ENCODE measurements at places on chromosomes 6 and 20. TPM values are rescaled to one million over a fixed set of nuclear protein-coding genes. Genes with fewer than 3 reads are reported as not detected.

DNA sequence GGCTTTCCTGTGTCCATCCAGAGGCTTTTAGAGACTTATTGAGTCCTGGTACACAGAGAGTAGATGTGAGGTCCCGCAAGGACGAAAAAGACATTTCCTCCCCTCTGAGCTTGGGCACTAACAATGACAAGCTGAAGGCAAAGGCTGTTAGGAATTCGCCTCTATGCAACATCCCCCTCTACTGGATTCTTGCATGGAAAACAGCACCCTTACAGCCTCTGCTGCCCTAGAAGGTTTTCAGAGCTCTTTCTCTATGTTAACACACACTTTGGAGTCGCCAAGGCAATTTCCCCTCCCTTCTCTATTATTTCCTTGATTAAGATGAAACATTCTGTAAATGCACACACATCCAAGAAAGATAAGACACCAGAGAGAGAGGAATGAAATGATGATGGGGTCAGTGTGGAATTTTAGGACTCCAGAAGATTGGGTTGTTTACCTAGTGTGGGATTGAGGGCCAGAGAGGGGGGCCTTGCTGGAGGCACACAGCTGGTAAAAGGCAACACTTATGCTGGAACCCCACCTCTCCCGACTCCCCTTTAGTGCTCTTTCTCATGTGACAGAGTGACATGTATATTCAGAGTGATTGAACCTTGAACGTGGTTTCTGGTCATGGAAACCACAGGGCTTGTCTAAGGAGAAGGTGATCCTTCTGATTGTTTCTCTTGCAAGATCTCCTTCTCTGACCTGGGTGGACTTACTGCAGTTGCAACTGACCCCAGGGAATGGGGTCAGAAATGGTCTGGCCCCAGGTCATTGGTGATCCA is 300.7 kb downstream of the CLIC5 start:
- H3K27ac ChIP-seq = no peak overlapping the region
- H3K4me1 ChIP-seq = peaks cover 25% of the 10 kb centered on the region
- DNase-seq = peak; percentile 52
- no peak overlapping the region for H3K4me3 ChIP-seq
- H3K27me3 ChIP-seq = no peaks in the 10 kb centered on the region
- H3K36me3 ChIP-seq = no peaks in the 10 kb centered on the region

- H3K27me3 ChIP-seq = no peaks in the 10 kb centered on the region
These were observed 30.5 kb downstream of the CNKSR3 start for GRCh38 chr6:154479771-154480639.

DNA sequence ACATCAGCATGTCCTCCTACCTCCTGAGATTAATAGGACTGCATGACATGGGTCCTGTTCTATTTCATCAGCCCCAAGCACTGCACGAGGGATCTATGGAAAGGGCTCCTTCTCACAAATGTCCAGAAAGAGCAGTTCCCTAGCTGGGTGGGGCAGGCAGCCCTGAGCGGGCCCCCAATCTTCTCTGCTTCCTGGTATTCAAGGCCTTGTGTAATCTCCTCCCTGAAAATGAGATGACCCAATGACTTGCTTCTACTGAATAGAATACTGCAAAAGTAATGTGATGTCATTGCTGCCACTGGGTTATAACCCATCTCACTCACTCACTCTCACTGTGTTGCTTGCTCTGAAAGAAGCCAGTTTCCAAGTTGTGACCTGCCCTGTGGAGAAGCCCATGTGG is 126.4 kb downstream of the OPRM1 start:
- no peak overlapping the region for H3K4me3 ChIP-seq
- H3K4me1 ChIP-seq = no peaks in the 10 kb centered on the region
- no peaks in the 10 kb centered on the region for H3K36me3 ChIP-seq
- no peak for DNase-seq
- no peaks in the 10 kb centered on the region for H3K27me3 ChIP-seq
- H3K27ac ChIP-seq = no peak overlapping the region

- no peaks in the 10 kb centered on the region for H3K36me3 ChIP-seq
- no peak for DNase-seq
These were observed 12.1 kb upstream of the COL21A1 start for GRCh38 chr6:56259234-56260077.

DNA sequence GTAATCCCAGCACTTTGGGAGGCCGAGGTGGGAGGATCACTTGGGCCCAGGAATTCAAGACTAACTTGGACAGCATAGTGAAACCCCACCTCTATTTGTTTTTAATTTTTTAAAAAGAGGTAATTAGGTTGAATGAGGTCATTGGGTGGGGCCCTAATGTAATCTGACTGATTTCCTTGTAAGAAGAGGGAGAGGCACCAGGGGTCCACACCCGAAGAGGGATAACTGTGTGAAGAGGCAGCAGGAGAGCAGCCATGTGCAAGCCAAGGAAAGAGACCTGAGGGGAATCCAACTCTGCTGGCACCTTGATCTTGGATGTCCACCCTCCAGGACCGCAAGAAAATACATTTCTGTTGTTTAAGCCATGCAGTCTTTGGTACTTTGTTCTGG is 63.4 kb downstream of the QRSL1 start:
- no peak overlapping the region for H3K4me3 ChIP-seq
- DNase-seq = no peak
- H3K36me3 ChIP-seq = no peaks in the 10 kb centered on the region
- no peak overlapping the region for H3K27ac ChIP-seq
- peaks cover 19% of the 10 kb centered on the region for H3K4me1 ChIP-seq

DNA sequence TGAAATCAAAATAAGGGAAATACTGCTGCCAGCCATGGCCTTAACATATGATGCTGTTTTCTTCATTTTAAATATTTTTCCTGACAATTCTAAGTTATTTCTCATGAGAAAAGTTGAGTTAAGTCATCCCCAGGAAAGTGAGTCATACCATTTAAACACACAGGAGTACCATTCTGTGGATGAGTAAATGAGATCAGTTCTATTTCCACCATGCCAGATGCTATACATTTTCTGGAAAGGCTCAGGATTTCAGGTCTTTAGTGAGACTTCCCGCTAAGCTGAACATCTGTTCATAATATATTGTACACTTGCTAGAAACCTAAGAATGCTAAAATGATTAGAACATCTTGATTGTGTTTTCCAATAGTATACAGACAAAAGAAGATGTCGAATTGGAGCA is 256.2 kb upstream of the MANEA start:
- H3K36me3 ChIP-seq = no peaks in the 10 kb centered on the region
- H3K4me3 ChIP-seq = no peak overlapping the region
- H3K27me3 ChIP-seq = no peaks in the 10 kb centered on the region

- H3K4me1 ChIP-seq = no peaks in the 10 kb centered on the region
- H3K4me3 ChIP-seq = no peak overlapping the region
- DNase-seq = no peak
These were observed 64.2 kb upstream of the NEDD9 start for GRCh38 chr6:11296449-11297375.

DNA sequence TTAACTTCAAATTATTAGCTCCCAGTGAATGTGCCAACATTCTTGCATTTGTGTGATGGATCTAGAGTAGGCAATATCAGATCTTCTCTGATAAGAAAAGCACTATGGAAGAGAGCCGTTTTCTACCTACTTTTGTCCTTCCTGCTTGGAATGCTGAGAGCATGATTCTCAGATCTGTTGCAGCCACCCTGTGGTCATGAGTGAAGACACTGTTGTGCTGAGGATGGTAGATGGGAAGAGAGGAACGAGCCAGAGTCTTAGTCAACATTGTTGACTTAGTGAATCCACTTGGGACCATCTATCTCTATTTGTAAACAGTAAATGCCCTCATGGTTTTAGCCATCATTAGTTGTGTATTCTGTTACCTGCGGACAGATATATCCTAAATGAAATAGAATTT is 202.6 kb downstream of the CD109 start:
- H3K27me3 ChIP-seq = no peaks in the 10 kb centered on the region
- H3K4me1 ChIP-seq = no peaks in the 10 kb centered on the region
- no peaks in the 10 kb centered on the region for H3K36me3 ChIP-seq
- H3K4me3 ChIP-seq = no peak overlapping the region

- H3K27ac ChIP-seq = peak overlapping the region; percentile 93
- H3K27me3 ChIP-seq = no peaks in the 10 kb centered on the region
- no peaks in the 10 kb centered on the region for H3K36me3 ChIP-seq
- no peak overlapping the region for H3K4me3 ChIP-seq
- H3K4me1 ChIP-seq = peaks cover 32% of the 10 kb centered on the region
These were observed 54.4 kb downstream of the SNRNP48 start for GRCh38 chr6:7644417-7644816.

GRCh38 chr6:26344658-26345057 is 20.3 kb upstream of the BTN3A2 start:
- H3K36me3 ChIP-seq = no peaks in the 10 kb centered on the region
- no peak overlapping the region for H3K27ac ChIP-seq
- H3K4me1 ChIP-seq = no peaks in the 10 kb centered on the region
- H3K27me3 ChIP-seq = no peaks in the 10 kb centered on the region
- no peak overlapping the region for H3K4me3 ChIP-seq
- DNase-seq = no peak

GRCh38 chr20:24773751-24774201 is 175.3 kb upstream of the CST7 start:
- H3K4me1 ChIP-seq = peaks cover 23% of the 10 kb centered on the region
- no peaks in the 10 kb centered on the region for H3K36me3 ChIP-seq

- no peaks in the 10 kb centered on the region for H3K36me3 ChIP-seq
- H3K27ac ChIP-seq = no peak overlapping the region
- no peak overlapping the region for H3K4me3 ChIP-seq
- peaks cover 9% of the 10 kb centered on the region for H3K4me1 ChIP-seq
These were observed 30.3 kb upstream of the ZBTB22 start for GRCh38 chr6:33347816-33348215.

GRCh38 chr6:107991061-107991460 is 33.1 kb upstream of the SEC63 start:
- DNase-seq = no peak

DNA sequence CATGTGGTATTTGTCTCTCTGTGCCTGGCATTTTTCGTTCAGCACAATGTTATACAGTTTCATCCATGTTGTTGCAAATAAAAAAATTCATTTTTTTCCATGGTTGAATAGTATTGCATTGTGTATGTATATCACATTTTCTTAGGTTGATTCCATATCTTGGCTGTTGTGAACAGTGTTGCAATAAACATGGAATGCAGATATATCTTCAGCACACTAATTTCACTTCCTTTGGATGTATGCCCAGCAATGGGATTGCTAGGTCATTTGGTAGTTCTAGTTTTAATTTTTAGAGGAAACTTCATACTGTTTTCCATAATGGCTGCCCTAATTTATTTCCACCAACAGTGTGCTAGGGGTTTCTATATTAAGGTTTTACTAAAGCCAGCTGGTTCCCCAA is 52.6 kb downstream of the GFRAL start:
- H3K36me3 ChIP-seq = no peaks in the 10 kb centered on the region
- no peak overlapping the region for H3K27ac ChIP-seq
- no peak overlapping the region for H3K4me3 ChIP-seq
- no peaks in the 10 kb centered on the region for H3K27me3 ChIP-seq
- DNase-seq = no peak

- no peak overlapping the region for H3K27ac ChIP-seq
- no peaks in the 10 kb centered on the region for H3K4me1 ChIP-seq
- DNase-seq = no peak
- no peaks in the 10 kb centered on the region for H3K36me3 ChIP-seq
- H3K4me3 ChIP-seq = no peak overlapping the region
These were observed 9.4 kb upstream of the SLC4A11 start for GRCh38 chr20:3248167-3248992.

DNA sequence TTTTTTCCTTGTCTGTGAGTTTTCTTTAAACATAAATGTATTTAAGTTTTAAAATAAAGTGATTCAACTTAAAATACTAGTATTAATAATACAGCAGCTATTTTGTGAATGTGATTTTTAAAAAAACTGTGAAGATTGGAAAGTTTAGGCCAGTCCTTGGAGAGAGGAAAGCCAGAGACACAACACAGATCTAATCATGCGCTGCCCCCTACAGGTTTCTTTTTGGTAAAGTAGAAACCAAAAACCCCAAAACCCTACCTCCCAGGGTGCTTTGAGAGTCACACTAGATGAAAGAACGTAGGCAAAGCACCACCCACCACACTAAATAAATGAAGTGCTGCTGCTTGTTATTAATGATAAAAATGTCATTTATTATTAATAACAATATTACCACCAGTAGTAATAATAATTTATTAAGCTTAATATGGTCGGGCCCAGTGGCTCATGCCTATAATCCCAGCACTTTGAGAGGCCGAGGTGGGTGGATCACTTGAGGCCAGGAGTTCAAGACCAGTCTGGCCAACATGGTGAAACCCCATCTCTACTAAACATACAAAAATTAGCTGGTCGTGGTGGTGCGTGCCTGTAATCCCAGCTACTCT is 33.7 kb downstream of the SLC9A8 start:
- no peak overlapping the region for H3K4me3 ChIP-seq
- peak; percentile 35 for DNase-seq
- H3K36me3 ChIP-seq = peaks cover 24% of the 10 kb centered on the region

GRCh38 chr6:6701864-6702263 is 113.3 kb downstream of the LY86 start:
- H3K27me3 ChIP-seq = no peaks in the 10 kb centered on the region
- no peak overlapping the region for H3K4me3 ChIP-seq
- no peak overlapping the region for H3K27ac ChIP-seq
- DNase-seq = no peak

- no peak overlapping the region for H3K27ac ChIP-seq
- no peak for DNase-seq
- no peak overlapping the region for H3K4me3 ChIP-seq
- no peaks in the 10 kb centered on the region for H3K36me3 ChIP-seq
- H3K4me1 ChIP-seq = no peaks in the 10 kb centered on the region
These were observed 116.9 kb downstream of the RWDD2A start for GRCh38 chr6:83310046-83310445.

DNA sequence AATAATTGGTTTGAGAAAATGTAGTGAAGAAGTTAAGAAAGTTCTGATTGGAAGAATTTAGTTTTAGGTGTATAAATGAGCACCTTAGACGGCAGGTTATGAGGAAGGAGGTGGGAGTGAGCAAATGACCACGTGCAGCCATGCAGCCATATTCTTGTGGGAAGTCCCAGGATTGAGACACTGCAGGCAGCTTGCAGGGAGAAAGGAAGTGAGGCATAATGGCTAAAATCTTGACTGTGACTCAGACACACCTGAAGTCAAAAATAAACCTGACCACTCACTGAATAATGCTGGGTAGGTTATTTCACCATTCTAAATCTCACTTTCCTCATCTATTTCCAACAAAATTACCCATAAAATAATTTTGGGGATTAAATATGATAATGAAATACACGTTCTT is 16.6 kb downstream of the DSE start:
- H3K36me3 ChIP-seq = peaks cover 4% of the 10 kb centered on the region
- peak overlapping the region; percentile 29 for H3K4me3 ChIP-seq
- H3K4me1 ChIP-seq = peaks cover 44% of the 10 kb centered on the region
- peak; percentile 76 for DNase-seq

DNA sequence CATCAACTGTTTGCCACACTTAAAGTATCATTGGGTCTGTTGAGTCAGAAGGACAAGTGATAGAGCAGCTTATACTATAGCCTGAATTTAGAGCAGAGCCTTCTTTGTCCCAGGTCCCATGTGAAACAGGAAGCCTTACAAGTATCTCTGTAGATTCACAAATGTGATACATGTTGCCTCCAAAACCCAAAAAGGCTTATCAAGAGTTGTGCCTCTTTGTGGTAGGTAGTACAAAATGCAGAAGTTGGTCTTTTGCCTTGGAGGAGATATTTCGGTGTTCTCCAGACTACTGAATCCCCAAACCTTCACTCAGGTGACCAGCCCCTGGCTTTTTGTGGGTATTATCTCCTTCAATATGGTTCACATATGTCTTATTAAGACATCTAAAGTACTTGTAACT is 172.8 kb upstream of the PROKR2 start:
- DNase-seq = no peak
- H3K27ac ChIP-seq = no peak overlapping the region
- no peak overlapping the region for H3K4me3 ChIP-seq
- no peaks in the 10 kb centered on the region for H3K36me3 ChIP-seq
- H3K4me1 ChIP-seq = no peaks in the 10 kb centered on the region
- peaks cover 85% of the 10 kb centered on the region for H3K27me3 ChIP-seq

TNFRSF6B gene
- not detected for total RNA-seq

AIF1 gene
- total RNA-seq = not detected

NKAPL gene
- not detected for total RNA-seq

CFAP206 gene
- total RNA-seq = 2.9 TPM

RBM24 gene
- 0.72 TPM for total RNA-seq

ULBP1 gene
- total RNA-seq = 2.8 TPM

GLO1 gene
- 77.1 TPM for total RNA-seq

APCDD1L gene
- 2.4 TPM for total RNA-seq
